ENCODE measurements at places on chromosomes 2 and 18.

- DNase-seq, result no peak
These were observed 13.0 kb upstream of the TET3 start for GRCh38 chr2:73971722-73972121.

- no peak for DNase-seq
These were observed 53.8 kb downstream of the EFEMP1 start for GRCh38 chr2:55869637-55870325.

DNA sequence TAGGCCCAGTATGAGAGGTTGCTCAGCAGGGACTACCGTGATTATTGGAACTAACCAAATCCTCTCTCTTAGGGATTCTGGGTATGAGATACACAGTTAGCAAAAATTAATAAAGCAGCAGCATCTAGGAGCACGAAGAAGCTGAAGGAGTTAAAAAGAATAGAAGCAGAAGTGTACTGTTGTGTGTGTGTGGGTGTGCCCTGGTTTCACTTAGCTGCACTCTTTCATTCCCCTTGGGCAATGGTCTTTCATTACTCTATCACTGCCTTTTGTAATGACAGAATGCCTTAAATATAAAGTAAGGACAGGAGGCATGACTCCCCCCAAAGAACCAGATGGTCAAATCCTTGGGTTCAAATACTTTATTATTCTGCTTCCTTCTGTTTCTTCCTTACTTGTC, 115.9 kb upstream of the CD302 start:
- DNase-seq, result no peak

DNA sequence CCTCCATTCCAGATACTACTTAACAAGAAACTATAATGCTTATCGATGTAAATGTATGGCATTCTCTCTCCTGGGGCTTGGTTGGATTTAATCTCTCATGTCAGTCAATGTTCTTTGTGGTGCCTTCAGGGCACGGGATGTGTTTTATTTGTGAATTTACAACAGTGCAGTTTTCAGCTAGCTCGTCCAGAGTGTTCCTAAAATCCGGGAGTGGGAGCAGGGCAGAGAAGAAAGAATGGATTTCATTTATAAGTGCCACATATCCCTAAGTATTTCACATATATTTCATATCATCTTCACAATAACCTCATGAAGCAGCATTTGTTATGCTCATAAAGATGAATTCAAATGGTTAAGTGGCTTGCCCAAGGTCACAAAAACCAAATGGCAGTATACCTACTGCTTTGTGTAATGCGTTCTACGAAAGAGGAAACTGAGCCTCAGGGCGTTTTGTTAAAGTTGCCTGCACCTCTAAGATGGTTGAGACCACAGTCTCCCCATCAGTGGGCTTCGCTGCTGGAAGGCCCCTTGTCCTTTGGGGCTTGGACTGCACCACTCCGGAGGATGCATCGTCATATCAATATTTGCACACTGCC, 134.7 kb upstream of the MGAT5 start:
- no peak for DNase-seq

DNA sequence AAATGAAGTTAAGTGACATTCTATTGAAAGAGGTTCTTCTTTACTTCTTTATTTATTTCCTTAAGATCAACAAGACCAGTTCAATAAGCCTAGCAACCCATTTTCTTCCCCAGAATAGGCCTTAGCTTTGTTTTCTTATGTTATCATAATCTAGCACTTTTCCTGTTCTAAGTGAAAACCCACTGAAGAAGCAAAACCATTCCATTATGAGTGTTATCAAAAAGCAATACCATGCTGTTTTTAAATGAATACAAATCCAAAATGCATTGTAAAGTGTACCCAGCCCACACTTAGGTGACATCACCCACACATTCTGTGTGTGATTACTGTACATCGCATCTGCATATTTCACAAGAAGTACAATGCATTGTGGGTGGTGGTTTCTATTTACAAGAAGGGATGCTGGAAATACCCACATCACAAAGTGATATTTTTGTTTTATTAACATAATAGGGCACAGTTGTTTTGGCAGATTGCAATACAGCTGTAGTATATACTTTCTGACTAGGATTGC, 679.5 kb downstream of the KCNJ3 start:
- DNase-seq, result no peak

DNA sequence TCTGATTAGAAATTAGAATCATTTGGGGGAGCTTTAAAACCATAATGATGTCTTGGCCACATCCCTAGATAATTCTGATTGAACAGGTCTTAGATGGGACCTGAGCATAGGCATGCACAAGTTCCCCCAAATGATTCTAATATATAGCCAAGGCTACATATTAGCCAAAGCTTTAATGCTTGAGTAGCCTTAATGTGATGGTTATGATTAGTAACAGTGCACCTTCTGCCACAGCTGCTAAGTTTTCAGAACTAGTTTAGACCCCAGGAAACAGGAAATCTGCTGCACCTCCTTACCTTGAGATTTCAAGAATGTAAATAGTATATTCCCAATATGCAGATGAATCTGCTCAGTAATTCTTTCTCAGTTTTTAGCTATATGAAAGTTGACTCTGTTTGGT, 119.8 kb downstream of the PTPN4 start:
- no peak for DNase-seq

DNA sequence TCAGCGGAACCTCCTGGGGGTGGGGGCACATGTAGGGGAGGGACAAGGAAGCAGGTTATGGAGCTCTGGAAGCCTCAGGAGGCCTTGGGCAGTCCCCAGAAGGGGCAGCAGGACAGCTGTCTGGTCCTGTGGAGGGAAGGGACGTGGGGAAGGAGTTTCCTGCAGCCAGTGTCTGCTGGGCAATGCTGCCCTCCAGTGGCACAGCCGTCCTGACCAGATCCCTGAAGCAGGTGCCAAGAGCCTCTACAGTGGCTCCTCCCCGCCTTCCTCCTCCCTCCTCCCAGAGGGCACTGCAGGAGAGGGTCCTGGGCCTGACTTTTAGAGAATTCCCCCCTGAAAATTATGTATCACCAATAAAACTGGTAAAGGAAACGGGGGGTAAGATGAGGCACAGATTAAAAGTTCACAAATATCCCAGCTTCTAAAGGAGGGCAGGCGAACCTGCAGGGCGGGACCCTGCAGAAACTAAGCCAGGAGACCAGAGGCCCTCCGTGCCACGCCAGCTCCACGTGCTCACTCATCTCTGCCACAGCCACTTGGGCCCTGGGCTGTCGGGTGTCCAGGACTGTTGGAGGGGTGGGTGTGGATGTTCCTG, 258.5 kb downstream of the TWIST2 start:
- DNase-seq, result no peak

DNA sequence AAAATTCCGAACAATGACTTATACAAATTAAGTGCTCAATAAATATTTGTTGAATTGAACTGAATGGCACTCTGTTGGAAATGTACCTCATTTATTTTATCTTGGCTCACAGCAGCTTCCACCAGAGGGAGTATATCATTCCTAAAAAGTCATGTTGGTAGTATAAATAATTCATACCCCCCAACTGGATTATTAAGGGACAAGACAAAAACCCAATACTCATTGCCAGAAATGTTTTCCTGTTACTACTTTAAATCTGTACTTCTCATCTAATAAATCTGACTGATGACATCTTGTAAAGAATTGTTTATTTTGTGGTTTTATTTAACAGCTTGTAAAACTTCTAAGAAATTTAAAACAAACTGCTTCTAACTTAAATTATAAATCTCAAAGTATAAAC, 163.9 kb downstream of the CDH2 start:
- DNase-seq, result no peak

GRCh38 chr2:230671117-230671516, 41.5 kb upstream of the CAB39 start:
- no peak for DNase-seq

DNA sequence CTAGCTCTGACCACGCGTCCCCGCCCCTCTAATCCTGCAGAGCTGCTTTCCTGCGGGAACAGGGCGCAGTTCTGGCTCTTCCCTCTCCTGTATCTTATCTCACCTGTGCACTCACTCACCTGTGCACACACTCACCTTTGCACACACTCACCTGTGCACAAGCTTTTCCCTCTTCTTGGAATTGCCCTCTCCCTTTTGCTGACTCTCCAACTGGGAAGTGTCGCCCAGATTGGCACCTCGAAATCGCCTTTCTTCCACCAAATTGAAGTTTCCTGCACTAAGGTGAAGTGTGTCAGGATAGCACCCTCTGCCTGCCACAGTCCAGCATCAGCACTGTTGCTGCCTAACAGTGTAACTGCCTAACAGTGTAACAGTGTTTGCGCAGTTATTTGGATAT, 566 bp upstream of the CMPK2 start:
- DNase-seq, result no peak

- DNase-seq, result no peak
These were observed 74.4 kb upstream of the TANC1 start for GRCh38 chr2:158894078-158894477.

GRCh38 chr2:1750933-1751766, 6.8 kb upstream of the PXDN start:
- DNase-seq, result no peak

DNA sequence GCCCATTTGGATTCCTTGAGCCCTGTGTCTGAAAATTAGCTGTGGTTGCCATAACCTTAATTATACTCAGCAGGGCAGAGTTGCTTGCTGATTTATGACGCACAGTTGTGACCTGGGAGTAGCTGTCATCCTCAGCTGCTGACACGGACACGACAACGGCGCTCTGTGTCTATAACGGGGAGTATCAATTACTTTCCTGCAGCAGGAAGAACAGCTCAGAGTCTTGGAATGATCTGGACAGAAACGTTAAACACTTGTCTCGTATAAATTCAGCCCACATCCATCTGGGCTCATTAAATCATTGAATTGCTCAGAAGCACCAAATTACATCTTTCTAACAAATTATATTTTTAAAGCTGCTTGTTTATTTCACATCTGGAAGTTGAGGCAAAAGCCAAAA, 116.3 kb downstream of the SEPTIN10 start:
- no peak for DNase-seq

DNA sequence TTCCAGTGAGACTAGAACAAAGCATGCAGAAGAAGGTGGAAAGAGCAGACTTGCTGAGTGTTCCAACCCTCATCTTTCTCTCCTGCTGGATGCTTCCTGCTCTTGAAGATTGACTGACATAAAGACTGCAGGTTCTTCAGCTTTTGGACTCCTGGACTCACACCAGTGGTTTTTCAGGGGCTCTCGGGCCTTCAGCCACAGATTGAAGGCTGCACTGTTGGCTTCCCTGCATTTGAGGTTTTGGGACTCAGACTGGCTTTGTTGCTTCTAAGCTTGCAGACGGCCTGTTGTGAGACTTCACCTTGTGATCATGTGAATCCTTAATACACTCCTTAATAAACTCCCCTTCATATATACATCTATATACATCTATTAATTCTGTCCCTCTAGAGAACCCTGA, 20.4 kb downstream of the VRK2 start:
- no peak for DNase-seq

DNA sequence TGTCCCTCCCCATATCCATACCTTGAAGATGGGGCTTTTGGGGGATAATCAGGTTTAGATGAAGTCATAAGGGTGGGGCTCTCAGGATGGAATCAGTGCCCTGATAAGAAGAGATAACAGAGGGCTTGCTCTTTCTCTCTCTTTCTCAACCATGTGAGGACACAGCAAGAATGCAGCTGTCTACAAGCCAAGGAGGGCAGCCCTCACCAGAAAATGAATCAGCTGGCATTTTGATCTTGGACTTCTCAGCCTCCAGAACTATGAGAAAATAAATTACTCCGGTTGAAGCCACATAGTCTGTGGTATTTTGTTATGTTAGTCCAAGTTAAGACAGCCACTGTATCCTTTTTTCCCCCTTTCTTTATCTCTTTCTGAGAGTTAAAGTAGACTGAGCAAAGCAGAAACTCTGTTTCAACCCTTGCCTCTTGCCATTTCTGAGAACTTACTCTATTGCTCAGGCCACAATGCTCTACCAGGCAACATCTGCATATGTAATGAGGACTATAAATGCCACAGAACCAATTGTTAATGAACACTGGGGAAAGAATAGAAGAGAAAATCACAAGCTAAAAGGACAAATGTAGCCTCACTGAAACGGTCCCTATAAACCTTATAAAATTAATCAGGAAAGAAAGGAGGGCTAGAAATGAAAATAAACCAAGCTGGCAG, 56.9 kb downstream of the SRBD1 start:
- no peak for DNase-seq

GRCh38 chr18:73283032-73283431, 415.2 kb upstream of the NETO1 start:
- no peak for DNase-seq

DNA sequence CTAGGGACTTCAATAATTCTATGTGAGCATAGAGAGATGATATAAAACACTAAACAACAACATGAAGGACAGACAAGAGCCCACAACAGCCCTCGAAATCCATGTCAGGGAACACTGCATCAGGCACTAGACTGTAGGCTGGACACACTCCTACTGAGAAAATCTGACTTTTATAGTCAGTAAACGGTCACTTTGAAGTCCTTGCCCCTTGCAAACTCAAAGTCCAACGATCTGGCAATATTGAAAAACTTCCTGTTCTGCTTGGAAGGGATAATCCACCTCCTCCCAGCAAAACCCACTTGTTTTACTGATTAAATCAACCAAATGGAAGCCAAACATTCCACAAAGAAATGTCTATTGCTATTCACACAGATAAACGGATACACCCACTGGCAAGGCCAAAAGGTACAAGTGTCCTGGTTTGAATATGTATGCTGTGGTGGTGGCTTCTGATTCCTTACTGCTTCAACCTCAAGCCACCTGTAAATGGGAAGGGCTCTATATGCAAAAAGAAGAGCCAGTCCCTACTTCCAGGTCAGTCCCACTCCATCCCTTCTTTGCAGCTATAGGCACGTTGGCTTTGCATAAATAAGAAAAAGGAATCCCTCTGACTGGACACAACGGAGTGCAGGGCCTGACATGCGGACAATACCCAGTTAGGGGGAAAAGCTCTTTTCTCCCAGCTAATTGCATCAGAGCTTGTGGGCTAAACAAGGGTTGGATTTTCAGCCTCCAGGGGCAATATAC, 56.6 kb downstream of the STK39 start:
- DNase-seq, result no peak

- DNase-seq, result no peak
These were observed 16.3 kb downstream of the SLC8A1 start for GRCh38 chr2:40435426-40436092.

DNA sequence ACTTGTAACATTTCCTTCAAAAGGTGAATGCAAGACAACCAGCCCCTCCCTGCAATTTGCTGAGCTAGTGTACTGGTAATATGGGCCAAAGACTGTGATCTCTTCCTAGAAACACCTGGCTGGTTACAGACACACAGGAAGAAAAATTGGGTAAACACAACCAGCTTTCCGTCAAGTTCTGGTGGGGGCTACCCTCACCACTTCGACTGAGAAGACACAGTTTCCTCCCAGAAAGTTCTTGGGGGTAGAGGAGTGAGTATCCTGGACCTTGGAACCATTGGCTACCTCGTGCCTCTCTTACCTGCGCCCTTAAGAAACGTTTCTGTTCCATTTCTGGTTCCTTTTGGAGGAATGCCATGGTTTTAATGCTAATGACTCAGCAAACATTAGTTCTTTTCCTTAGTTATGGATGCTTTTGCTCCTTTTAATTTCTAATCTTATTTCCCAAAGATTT, 120.9 kb upstream of the DLX2 start:
- DNase-seq, result no peak

GRCh38 chr2:10965241-10965843, 53.6 kb downstream of the KCNF1 start:
- no peak for DNase-seq

- DNase-seq, result no peak
These were observed 8.3 kb upstream of the RMC1 start for GRCh38 chr18:23494992-23495391.
